ENCODE measurements at places on chromosomes 13 and 19.

DNA sequence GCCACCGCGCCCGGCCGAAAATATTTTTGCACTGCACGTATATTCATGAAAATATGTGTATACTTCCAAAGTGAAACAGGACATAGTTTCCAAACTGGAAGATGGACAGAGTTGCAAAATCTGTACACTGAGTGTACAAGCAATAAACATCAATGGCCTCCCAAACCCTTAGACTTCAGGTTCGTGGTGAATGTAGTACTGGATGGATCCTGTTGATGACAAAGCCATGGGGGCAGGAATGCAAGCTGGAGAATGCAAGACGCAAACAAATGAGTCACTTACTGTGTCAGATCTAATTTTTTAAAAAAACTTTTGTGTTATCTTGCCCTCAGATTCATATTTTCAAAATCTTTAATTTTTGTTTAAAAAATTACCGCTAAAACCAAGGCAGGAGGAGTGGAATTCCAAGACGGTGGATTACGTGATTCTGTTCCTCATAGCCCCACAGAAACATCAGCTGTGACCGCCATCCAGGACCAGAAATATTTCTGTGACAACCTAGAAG, 12.7 kb upstream of the LILRA2 start:
- no peak for DNase-seq

- DNase-seq = no peak
Measured at GRCh38 chr13:38013676-38014075, 144.1 kb upstream of the TRPC4 start.

DNA sequence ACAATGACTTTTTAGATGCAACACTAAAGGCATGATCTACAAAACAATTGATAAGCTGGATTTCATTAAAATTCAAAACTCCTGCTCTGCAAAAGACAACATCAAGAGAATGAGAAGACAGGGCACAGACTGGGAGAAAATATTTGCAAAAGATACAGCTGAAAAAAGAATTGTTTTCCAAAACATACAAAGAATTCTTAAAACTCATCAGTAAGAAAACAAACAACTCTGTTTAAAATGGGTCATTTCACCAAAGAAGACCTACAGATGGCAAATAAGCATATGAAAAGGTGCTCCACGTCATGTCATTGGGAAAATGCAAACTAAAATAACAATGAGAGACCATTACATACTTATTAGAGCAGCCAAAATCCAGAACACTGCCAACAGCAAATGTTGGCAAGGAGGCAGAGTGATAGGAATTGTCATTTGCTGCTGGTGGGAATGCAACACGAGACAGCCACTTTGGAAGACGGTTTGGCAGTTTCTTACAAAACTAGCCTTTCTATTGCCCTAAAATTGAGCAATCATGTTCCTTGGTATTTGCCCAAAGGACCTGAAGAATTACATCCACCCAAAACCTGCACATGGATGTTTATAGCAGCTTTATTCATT, 39.2 kb downstream of the FLT1 start:
- DNase-seq = no peak

DNA sequence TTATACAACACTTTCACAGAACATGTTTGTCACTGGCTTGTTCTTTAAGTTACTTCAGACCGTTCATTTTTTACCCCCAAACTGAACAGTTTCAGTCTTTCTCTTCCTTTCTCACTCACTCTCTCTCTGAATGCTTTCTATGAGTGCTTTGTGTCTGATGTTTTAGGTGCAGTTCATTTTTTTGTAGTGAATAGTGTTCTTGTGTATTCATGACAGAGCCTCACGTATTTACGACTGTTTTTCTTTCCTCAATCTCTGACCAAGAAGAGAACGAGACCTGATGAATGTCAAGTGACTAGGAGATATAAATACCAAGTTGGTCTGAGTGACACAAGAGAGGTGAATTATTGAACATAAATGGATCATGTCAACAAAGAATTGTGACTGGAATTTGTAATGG, 1525.0 kb upstream of the MIR17HG start:
- no peak for DNase-seq

DNA sequence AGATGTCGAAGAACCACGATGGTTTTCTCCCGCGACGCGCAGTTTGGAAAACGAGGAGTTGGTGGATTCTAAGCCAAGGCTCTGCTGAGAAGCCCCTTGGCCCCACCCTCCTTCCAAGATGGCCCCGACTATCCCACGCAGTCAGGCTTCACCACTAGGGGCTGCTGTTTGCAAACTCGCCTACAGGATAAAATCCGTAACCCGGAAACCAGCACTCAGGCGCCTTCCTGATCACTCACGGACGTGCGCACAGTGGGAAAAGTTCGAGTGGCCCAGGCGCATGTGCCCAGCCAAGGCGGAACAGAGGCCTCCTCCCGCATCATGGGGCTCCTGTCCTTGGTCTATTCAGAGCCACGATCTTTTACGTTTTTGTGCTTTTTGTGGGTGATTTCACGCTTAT, 19.2 kb upstream of the UQCR11 start:
- DNase-seq = no peak

- no peak for DNase-seq
Measured at GRCh38 chr19:39563408-39563807, 23.4 kb upstream of the EID2 start.
